ENCODE measurements at places on chromosomes 5 and 9.

- DNase-seq = no peak
These were observed 21.5 kb upstream of the AKNA start for GRCh38 chr9:114409103-114409780.

GRCh38 chr9:93299418-93300174 lies 115.7 kb downstream of the WNK2 start:
- no peak for DNase-seq

- peak; percentile 82 for DNase-seq
These were observed 35.5 kb downstream of the OLFML2A start for GRCh38 chr9:124812441-124812876.

- no peak for DNase-seq
These were observed 389.0 kb upstream of the GRIA1 start for GRCh38 chr5:153101235-153102180.

GRCh38 chr9:71270554-71270953 lies 149.1 kb upstream of the TRPM3 start:
- DNase-seq = no peak

DNA sequence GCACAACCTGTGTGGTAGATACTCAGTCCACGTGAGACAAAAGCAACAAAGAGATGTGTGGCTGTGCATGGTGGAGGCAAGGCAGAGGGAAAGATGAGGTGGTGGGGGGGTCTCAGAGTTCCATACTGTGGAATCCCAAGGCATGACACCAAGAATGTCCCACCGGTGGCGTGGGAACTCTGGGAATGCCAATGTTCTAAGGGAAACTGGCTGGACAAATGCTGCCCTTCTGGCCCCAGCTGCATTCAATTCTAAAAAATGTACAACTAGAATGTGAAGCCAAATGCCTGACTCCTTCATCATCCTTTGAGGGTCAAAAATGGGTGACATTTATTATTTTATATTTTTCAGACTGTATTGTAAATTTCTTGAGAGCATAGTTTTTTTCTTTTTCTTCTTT lies 58.2 kb upstream of the EQTN start:
- DNase-seq = no peak

DNA sequence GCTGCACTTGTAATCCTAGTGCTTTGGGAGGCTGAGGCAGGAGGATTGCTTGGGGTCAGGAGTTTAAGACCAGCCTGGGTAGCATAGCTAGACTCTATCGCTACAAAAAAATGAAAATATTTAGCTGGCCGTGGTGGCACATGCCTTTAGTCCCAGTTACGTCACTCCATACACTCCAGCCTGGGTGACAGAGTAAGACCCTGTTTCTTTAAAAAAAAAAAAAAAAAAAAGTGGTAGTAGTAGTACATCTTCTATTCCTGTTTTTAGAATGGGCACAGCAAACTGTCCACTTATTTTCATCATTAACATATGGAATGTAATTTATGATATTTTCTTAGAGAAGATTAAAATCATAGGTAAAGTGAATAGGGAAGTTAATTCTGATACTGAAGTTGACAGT lies 48.2 kb downstream of the TRIO start:
- no peak for DNase-seq

- DNase-seq = no peak
These were observed 126.0 kb upstream of the BOD1 start for GRCh38 chr5:173742432-173742816.

DNA sequence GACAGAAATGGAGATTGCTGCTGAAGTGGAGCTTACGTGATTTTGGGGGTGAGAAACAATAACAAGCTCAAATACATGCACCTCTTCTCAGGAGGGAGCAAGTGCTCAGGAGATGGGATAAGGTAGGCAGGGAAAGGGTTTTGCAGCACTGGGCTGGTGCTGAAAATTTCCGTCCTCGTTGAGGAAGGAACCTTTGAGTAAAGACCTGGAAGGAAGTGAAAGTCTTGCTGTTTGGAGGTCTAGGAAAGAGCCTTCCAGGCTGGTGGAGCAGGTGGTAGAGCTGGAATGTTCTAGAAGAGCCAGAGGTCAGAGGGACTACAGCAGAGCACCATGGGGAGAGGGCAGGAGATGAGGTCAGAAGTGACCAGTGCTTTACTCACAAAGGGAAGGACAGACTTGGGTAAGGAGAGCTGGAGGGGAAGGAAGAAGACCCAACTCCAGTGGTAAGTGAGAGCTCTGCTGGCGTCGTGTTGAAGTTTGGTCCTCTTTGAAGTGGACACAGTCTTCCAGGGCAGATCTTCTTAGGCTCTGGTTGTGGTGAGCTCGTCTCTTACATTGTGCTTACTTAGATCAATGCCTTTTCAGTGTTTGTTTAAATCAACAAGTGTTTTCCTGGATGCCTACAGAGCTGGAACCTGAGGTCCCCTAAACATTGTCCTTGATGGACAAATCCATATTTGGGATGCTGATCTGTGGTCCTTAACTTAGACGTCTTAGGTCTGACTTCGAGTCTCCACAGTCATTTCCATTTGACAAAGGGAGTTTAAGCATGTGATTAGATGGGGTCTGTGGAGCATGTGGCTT lies 21.0 kb downstream of the ANKRD33B start:
- no peak for DNase-seq

GRCh38 chr5:168637793-168638192 lies 58.6 kb upstream of the PANK3 start:
- no peak for DNase-seq

DNA sequence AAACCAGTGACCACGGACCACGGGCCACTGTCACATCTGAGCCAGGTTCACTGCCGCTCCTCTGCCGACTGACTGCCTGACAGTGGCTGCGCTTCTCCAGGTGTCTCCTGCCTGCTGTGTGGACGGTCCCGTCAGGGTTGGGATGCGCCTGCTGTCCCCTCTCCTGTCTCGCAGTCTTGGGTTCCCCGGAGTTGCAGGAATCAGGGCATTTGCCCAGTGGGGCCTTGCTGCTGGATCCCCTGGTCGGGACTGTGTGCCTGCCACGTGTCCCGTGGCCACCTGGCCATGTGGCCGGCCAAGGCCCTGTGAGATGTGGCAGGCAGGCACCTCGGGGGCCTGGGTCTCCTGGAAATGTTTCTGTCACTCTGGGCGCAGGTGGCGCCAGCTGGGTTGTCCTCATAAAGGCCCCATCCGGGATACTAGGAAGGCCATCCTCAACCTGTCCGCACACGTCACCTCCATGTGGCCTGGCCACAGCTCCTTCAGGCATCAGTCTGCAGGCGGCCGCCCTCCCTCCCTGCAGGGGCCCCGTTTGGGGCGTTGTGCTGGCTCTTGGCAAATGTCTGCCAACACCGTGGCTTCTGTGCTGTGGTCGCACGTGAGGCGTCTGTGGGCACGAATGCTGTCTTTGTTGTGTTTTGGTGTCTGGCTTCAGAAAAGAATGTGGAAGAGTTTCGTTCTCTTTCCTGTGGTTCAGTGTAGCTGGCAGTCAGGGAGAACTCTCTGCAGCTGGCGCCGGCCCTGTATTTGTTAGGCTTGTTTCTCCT lies 6.4 kb upstream of the TOR4A start:
- no peak for DNase-seq

- DNase-seq = no peak
These were observed 19.4 kb downstream of the ABO start for GRCh38 chr9:133255371-133256135.

- no peak for DNase-seq
These were observed 120.3 kb downstream of the MUSK start for GRCh38 chr9:110788871-110789270.

DNA sequence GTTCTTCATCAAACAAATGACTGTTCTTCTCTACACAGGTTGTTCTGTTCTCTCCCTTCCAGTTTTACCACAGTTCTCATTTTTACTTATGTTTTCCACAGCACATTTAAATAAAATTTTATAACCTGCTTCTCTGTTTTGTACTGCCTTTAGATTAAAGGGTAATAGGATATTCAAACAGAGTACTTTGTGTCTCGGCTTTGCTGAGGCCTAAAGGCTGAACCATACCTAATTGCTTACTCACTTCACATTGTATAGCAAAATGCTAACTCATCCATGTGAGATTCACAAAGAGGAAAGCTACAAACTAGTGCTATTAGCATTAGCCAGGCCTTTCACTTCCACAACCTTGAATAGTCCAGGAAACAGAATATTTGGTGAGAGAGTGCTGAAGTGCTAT lies 200.3 kb downstream of the TRPM3 start:
- DNase-seq = no peak

DNA sequence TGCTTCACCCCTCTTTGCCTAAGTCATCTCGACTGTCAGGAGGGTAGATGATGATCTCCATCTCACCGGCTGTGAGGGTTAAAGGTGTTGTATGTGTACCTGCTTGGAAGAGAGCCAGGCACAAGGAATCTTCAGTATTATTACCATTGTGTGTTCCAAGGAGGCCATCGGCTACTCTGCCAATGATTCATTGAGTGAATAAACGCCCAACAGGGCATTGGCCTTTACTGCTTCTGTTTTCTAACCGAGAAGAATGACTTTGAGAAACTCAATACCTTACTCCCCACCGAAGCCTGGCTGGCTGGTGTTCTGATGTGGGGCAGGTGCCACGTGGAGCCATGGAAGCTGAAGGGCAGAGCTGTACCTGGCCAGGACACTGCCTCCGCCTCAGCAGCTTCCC lies 228.8 kb downstream of the SNX18 start:
- DNase-seq = no peak

DNA sequence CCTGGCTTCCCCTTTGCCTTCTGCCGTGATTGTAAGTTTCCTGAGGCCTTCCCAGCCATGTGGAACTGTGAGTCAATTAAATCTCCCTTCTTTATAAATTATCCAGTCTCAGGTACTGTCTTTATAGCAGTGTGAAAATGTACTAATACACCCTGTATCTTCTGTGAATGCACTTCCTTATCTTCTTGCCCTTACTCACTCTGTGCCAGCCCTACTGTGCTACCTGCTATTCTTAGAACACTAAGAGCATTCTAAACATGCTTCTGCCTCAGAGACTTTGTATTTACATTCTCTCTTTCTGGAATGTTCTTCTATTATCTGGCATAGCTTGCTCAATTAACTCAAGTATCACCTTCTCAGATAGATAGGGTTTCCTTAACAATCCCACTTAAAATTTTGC lies 164.4 kb upstream of the EDIL3 start:
- no peak for DNase-seq

DNA sequence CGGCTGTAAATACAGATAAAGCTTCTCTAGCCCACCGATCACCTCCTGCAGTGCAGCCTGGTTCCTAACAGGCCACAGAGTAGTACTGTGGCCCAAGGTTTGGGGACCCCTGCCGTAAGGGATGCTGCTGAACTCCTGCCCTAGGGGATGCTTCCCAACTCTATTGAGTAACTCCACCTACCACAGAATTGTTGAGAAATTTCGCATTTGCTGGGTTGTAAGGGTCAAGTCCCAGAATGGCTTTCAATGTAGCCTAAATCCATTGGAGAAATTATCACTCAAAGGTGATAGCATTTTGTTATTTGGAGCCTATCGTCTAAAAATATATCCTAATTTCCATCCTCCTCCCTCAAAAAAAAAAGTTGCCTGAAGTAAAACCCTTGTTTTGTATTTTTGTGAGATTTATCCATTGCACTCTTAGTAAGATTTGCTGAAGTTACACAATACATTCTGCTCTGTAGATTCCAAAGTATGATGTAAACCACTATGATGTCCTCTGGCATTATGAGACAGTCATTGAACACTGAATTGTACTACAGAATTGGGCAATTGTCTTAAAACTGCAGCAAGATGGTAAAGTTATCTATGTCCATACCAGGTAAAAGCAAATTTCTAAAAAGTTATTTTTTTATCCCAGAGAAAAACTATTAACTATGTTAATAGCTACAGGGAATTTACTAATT lies 14.0 kb downstream of the ACTBL2 start:
- DNase-seq = no peak

GRCh38 chr9:131618071-131618479 lies 72.8 kb downstream of the PRRT1B start:
- DNase-seq = no peak

GRCh38 chr5:32499261-32499660 lies 54.7 kb upstream of the ZFR start:
- no peak for DNase-seq

GRCh38 chr5:6279607-6280006 lies 98.7 kb downstream of the MED10 start:
- DNase-seq = no peak

DNA sequence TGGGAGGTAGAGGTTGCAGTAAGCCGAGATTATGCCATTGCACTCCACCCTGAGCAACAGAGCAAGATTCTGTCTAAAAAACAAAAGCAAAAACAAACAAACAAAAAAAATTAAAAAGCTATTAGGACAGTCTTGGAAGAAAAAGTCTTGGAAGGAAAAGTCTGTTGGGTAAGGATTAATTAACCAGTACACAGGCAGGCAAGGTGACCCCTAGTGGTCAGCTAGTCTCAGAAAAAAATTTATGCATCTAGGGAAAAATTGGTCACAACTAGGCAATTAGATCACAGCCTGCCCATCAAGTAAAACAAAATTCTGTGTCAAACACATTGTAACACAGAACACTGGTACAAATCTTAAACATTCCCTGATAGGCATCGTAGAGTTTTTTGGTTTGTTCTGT lies 6.7 kb upstream of the ANKRD18B start:
- DNase-seq = no peak

DNA sequence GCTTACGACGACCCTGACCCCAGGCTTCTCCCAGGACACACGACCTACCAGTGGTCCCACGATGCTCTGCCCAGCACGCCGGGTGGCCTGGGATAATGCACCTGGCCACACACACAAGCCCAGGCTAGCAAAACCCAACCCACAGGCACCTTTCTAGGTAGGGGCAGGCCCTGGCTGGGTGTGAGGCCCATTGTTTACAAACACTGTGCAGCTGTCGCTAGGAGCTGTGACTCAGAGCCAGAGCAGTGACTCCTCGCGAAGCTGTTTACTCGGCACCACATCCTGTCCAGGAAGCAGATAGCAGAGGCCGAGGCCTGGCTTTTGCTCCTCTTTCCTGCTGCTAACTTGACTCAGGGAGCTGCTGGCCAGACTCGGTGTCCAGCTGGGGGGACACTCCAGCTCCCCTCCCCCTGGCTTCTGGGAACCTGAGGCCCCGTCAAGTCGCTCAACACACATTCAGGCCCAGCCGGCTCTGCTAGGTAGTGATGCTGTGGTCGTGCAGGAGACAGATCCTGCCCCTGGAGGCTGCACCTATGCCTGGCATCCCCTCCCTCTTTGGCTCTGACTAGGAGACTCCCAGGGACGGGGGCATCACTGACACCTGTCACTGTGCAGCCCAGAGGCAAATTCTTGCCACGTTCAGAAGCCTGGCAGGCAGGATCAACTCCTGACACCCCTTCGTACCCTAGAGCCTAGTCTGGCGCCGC lies 12.8 kb upstream of the RALGDS start:
- DNase-seq = peak; percentile 92

All from HFF-Myc (cell line).